ENCODE measurements at places on chromosomes 6 and 20.

DNA sequence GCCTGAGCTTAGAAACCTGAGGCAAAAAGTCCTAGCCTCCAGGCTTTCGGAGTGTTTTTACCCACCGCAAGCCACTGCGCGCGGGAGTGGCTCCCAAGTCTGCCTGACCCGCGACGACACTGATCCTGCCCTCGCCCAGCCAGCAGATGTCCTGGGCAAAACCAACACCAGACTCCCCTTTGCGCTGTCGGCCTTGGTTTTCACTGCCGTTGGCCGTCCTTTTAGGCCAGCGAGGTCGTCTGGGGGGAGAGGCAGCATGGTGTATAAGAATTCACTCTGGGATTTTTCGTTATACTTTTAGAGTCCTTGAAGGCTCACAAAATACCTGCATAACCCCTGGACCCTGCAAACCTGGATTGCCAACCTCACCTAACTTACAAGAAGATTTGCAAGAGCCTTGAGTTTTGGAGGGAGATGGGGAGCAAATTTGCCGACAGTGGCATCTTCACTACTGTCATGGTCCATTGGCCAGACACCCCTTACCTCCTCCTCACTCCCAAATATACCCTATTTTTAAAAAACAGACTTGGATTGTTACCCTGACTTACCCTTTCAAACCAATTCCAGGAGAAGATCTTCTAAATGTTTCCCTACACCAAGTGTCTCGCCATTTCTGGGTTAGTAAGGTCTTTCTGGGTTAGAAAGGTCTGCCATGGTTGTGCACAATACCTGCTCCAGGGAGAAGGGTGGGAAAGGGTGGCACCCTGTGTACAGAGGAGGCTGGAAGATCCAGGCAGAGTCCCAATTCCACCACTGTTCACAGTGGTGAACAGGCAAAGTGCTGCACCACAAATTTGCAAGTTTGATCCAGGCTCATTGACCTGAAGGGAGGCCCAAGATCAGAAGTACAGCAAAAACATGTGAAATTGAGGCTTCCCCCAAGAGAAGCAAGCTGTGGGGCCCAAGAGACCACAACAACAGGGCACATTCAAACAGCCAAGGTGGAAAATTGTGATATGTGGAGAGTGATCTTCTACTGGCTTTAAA, 4.4 kb downstream of the FOXA2 start:
- no peak for DNase-seq

DNA sequence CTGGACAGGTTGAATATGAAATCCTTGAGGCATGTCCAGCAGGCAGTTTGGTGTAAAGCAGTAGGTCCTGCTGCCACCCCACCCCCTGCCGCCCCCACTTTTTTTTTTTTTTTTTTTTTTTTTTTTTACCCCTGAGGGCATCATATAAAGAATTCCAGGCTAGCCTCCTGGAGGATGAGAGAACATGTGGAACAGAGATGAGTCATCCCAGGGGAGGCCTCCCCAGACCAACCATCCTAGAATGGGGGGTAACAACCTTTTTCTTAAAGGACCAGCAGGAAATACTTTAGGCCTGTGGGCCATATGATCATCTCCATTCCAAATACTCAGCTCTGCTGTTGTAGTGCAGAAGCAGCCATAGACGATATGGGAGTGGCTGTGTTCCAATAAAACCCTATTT, 170.9 kb downstream of the GJA10 start:
- no peak for DNase-seq

DNA sequence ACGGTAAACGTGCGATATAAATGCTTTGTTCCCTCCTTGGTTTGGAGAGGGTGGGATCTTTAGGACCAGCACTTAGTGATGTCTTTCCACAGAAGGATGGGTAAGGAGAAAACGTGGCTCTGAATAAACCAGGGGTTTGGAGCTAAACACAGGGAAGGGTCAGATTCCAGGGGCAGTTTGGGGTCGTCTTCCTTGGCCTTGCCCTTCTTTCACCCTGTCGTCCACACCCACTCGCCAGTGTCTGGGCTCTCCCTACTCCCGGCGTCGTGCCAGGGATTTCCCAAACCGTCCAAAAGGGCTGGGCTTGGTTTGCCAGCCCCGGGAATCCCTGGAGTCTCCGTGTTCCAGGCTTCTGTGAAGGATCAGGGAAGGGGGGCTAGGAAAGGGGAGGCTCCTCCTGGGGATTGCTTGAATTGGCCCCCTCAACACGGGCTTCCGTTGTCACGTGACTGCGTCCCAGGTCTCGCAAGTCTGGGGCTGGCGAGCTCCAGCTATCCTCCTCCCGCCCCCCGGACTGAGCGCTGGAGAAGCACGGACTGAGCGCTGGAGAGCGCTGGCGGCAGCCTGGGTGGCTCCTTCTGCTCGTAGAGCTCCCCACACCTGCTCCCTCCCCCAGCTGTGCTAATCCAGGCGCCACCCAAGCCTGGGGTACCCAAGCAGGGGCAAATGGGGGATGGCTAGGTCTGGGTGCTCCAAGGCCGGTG, 9.4 kb upstream of the ARMC12 start:
- DNase-seq, result peak; percentile 93

GRCh38 chr20:33518071-33518470, 28.2 kb downstream of the CBFA2T2 start:
- no peak for DNase-seq

DNA sequence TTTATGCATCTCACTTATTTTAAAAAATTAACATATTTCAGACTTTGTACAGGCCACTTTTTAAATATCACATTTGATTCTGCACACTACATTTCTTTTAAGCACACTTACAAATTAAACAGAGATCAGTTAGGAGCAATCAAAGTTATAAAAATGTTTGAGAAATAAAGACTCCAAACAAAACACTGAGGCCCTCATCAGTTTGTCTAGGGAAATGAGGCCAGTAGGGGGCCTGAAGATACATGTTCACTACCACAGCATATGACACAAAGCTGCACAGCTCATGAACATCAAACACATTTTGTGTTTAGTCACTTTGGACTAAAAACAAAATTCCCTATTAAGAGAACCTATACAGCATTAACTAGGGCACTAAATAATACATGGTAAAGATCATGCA, 180.5 kb downstream of the PDE7B start:
- DNase-seq, result no peak

GRCh38 chr6:39791311-39791710, 865 bp upstream of the DAAM2 start:
- no peak for DNase-seq

Measured in breast epithelium (tissue), 4 donors.